ENCODE measurements at places on chromosomes 2 and 18.

- DNase-seq, result no peak
Measured at GRCh38 chr2:36682562-36682961, 13.9 kb upstream of the VIT start.

- DNase-seq, result no peak
Measured at GRCh38 chr18:42530276-42530675, 575.2 kb downstream of the PIK3C3 start.

- no peak for DNase-seq
Measured at GRCh38 chr2:55355451-55355850, 64.2 kb downstream of the CCDC88A start.

GRCh38 chr2:240644859-240645301, 19.6 kb downstream of the GPR35 start:
- no peak for DNase-seq

DNA sequence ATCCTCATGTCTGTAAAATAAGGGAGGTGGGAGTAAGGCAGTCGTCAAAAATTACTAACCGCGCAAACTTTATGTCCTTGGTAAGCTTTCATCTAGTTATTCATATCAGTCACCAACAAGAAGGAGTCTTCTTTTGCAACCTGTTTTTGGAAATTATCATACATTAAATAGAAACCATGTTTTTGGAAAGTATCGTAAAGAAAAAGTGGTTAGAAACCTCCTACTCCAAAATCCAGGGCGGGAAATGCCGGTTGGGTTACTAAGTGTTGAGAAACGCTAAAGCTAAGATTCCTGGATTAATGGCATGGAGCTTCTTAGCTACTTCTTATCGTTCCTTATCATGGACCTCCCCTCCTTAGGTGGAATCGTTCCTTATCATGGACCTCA, 778 bp downstream of the BBS5 start:
- no peak for DNase-seq

DNA sequence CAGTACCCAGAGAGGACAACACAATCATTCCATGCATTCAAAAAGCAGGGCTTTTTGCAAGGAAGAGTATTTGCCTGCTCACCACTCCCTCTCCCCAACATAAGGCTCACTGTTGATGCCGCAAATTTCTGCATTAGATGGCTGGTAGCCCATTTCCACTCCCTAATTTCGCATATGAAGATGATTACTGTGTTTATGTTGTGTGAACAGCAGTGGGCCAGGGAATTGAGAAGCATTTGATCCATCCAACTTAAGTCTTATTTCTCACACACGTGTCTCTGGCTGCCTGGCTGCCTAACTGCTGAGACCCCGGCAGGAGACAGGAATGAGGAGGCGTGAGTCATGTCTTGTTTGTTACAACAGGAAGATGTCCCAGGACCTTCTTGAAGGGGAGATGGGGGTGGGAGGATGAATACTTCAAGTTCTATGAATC, 294.1 kb downstream of the ALK start:
- DNase-seq, result no peak

DNA sequence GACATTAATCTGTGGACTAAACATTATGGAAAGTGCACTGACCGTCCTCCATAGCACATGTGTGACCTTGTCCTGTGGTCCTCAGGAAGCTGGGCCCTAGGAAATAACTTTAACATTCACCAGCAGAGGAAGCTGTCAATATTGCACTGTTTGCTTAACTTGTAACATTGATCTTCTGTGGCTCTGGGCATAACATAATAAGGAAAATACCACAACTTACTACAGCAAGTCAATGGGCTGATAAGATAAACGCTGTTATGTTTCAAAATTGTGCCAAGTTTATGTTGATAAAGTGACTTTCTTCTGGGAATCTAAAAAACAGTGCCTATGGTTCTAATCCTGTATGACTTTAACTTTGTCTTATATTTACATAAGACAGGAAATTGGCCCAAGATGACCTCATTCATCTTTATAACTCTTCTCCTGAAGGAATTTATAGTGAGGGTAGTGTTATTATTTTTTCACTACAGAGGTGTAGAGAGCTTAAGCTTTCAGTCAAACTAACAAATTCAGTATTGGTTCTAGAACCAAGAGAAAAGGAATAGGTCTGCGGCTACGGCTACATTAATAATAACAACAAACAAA, 113.7 kb upstream of the MAP4K3 start:
- DNase-seq, result no peak

- no peak for DNase-seq
Measured at GRCh38 chr18:37666451-37666850, 100.9 kb upstream of the CELF4 start.

DNA sequence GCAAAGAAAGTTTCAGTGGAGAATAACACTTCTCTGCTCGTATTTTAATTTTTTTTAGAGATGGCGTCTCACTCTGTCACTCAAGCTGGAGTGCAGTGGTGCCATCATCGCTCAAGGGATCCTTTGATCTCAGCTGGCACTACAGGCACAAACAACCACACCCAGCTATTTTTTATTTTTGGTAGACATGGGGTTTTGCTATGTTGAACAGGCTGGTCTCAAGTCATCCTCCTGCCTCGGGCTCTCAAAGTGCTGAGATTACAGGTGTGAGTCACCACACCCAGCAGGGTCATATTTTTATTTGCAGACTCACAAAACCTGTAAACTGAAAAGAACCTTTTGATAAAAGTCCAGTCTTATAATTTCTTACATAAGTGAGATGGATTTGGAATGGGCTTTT, 2.6 kb downstream of the TRAK2 start:
- no peak for DNase-seq

GRCh38 chr2:231680992-231681852, 27.1 kb upstream of the PTMA start:
- DNase-seq, result no peak

GRCh38 chr2:64474121-64474571, 20.2 kb downstream of the LGALSL start:
- DNase-seq, result no peak

GRCh38 chr2:60746318-60746717, 9.8 kb upstream of the PAPOLG start:
- no peak for DNase-seq

GRCh38 chr2:204933735-204934374, 388.6 kb downstream of the PARD3B start:
- DNase-seq, result no peak

- no peak for DNase-seq
Measured at GRCh38 chr2:152186262-152186661, 10.7 kb upstream of the STAM2 start.

GRCh38 chr2:86790676-86791572, at the start of gene CD8A:
Gene CD8A (minus strand): TSS chr2:86790913. CDS start chr2:86790825, 88 bp downstream.
- peak; percentile 24 for DNase-seq

- DNase-seq, result no peak
Measured at GRCh38 chr2:25418944-25419677, 77.4 kb upstream of the DNMT3A start.

DNA sequence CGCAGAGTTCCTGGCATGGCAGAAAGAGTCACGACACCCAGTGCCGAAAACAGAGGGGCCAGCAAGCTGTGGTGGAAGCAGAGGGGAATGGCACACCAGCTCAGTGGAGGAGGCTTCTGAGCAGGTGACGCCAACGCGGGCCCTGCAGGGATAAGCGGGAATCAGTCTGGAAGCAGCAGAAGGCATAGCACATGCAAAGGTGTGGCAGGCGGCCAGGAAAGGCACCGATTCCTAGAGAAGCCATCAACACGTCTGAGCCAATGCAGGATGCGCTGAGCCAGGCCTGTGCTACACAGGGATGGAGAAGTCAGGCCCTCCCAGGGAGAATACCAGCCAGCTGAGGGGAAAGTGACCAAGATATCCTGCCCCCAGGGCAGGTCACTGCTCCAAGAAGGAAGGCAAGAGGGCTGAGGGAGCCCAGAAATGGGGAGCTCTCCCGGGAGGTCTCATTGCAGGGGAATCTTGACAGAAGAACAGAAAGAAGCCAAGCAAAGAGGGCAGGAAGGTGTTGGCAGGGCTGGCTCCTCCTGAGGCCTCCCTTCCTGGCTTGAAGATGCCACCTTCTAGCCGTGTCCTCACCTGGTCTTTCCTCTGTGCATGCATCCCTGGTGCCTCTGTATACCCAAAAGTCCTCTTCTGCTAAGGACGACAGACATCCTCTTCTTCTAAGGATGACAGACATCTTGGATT, 16.3 kb downstream of the TEX51 start:
- no peak for DNase-seq

GRCh38 chr18:59659508-59660170, 37.6 kb downstream of the CCBE1 start:
- DNase-seq, result no peak

GRCh38 chr18:74748809-74749208, 151.1 kb downstream of the ZNF407 start:
- no peak for DNase-seq

DNA sequence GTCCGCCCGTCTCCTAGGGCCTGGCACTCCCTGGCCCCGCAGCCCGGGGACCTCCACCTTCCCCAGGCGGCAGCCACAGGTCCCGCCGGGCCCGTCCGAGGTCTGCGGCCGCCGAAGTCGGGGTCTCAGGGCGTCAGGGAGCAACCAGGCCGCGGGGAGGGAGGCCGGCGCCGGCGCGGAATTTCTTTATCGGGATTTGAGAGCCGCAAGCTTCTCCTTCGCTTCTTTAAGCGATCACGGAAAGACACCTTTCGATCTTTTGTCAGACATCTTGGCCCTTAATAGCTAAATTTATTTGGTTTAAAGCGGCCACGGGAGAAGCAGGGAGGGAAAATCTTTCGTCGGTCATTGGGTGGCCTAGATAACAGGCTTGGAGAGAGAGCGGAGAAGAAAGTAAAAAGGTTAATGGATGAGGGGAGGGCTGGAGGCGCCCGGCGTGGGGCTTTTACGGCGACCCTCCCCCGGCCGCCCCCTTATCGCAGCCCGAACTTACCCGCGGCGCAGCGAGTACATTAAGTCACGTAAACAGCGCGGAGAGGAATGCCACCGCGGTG, 4.3 kb upstream of the GATA6 start:
- no peak for DNase-seq

- no peak for DNase-seq
Measured at GRCh38 chr2:144943986-144944385, 424.1 kb upstream of the ZEB2 start.

GRCh38 chr18:29753379-29753778, 1289.2 kb downstream of the DSC3 start:
- DNase-seq, result no peak

GRCh38 chr2:70916291-70916690, 19.4 kb upstream of the ATP6V1B1 start:
- DNase-seq, result no peak

DNA sequence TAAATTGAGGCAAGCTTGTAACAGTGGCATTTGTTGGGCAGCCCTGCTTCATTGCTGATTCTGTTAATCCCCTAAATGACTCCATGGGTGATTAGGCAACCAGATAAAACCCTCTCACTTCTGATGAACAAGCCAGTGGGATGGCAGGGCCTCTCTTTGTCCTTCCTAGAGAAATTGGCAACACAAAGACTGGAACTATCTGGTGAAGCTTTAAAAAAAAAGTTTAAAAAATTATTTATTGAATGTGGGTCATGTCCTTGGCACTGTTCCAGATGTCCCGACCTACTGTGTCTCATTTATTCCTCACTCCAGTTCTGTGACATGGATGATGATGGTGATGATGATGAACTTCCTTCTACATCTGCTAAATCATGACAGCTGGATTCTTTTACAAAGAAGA, 30.8 kb downstream of the NRP2 start:
- no peak for DNase-seq

DNA sequence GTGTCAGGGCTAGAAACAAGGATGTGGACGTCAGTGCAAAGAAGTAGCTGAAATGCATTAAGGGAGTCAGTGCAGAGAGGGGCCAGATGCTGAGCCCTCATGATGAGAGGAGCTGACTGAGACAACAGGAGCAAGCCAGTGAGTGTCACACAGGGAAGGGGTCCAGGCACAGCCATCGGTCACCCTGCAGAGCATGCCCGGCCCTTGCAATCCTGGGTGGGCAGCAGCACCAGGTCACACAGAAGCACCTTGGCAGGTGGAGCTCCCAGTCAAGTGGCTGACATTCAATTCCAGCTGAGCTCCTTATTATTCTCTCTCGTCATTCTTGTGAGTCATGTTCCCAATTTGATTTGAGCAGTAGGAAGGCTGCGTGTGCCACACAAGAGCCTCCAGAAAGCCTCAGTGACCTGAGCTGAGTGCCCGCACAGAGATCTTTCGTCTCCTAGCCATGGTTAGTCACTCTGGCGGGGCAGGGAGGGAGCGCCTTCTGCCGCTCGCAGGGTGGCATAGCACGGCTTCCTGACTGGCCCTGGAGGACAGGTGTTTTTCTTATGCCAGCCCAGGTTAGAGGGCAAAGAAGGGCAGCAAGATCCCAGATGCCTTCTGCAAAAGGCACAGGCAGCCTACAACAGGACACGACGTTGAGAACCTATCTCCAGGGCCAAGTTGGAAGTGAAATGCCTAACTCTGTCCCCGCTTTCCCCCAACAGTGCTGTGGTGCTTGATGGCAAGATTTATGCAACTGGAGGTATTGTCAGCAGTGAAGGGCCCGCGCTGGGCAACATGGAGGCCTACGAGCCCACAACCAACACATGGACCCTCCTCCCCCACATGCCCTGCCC, 220.9 kb downstream of the ATAD2B start:
- no peak for DNase-seq

- no peak for DNase-seq
Measured at GRCh38 chr2:114729026-114729425, 286.6 kb downstream of the DPP10 start.

DNA sequence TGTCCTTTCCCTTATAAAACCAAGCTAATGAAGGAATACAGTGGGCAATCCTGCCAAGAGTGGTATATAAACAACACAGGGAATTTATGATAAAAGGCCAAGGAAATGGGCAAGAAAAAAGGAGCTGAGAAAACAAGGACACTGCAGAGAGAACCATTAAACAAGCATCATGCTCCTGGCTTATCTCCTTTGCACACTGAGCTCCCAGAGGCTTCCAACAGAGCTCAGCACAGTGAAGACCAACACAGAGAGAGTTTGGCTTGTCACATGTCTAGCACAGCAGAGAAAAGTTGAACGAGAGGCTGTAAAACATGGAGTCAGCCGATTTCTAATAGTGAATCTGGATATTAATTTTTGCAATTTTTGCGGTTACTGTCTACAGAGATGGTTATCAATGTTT, 68.0 kb upstream of the KLF7 start:
- DNase-seq, result no peak

DNA sequence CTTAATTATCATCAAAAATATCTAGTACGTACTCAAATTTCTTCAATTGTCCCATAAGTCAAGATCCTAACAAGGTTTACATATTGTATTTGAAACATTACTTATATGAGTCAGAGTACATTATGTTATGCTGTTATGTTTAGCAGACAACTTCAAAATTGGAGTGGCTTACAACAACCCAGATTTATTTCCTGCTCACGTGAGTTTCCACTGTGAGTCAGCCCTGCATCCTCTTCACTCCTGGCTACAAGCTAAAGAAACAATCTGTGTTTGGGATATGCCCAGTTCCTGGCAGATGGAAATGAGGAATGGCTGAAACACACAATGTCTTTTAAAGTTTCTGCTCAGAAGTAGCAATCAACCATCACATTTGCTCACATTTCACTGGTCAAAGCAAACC, 31.5 kb upstream of the TANC1 start:
- DNase-seq, result no peak

- DNase-seq, result no peak
Measured at GRCh38 chr18:13657974-13658373, 68.4 kb downstream of the FAM210A start.

GRCh38 chr2:165032559-165032958, 77.2 kb upstream of the SLC38A11 start:
- no peak for DNase-seq

- DNase-seq, result no peak
Measured at GRCh38 chr2:149994057-149994728, 406.6 kb upstream of the MMADHC start.
